ENCODE measurements at places on chromosomes 4 and X.

GRCh38 chr4:184437565-184438265 lies 36.6 kb downstream of the IRF2 start:
- DNase-seq, result no peak

DNA sequence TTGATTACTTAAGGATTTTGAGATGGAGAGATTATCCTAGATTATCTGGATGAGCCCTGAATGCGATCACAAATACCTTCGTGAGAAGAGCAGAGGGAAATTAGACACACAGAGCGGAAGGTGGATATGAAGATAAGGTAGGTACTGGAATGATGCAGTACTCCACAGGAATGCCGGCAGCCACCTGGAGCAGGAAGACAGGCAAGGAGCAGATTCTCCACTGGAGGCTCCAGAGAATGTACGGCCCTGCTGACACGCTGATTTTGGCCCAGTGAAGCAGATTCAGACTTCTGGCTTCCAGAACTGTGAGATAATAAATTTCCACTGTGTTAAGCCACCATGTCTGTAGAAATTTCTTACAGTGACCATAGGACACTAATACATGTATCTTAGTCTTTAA lies 79.4 kb upstream of the PITX2 start:
- no peak for DNase-seq

GRCh38 chr4:6272863-6273660 lies 3.4 kb downstream of the WFS1 start:
- no peak for DNase-seq

GRCh38 chr4:118005883-118006282 lies 28.4 kb upstream of the NDST3 start:
- DNase-seq, result no peak

GRCh38 chr4:134201216-134202161 lies at the start of gene PABPC4L:
TSS of gene PABPC4L (minus strand) at chr4:134201789. CDS start at chr4:134201019, 770 bp downstream.
- DNase-seq, result no peak

DNA sequence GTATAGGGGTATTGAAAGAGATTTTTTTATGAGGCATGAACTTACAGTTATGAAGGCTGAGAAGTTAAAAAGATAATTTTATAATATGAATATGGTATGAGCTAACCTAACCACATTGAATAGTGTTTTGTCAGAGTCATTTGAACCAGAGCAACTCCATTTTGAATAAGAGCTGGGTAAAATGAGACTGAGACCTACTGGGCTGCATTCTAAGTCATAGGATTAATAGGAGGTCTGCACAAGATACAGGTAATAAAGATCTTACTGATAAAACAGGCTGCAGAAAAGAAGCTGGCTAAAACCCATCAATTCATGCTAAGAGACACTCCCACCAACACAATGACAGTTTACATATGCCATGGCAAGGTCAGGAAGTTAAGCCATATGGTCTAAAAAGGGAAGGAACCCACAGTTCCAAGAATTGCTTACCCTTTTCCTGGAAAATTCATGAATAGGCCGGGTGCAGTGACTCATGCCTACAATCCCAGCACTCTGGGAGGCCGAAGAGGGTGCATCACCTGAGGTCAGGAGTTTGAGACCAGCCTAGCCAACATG lies 209.2 kb downstream of the TECRL start:
- no peak for DNase-seq

- DNase-seq, result no peak
These were observed 92.2 kb downstream of the NHSL2 start for GRCh38 chrX:72002875-72003274.

GRCh38 chrX:11792461-11793421 lies 34.7 kb downstream of the MSL3 start:
- DNase-seq, result peak; percentile 40

GRCh38 chr4:8303485-8304281 lies 34.1 kb downstream of the HTRA3 start:
- DNase-seq, result no peak

- DNase-seq, result no peak
These were observed 110.7 kb downstream of the TMEM47 start for GRCh38 chrX:34546366-34546765.

Measured in CD4-positive, alpha-beta T cell treated with Interferon alpha-2 for 1 hour (primary cell).